ENCODE measurements at places on chromosomes 6 and 20.
A peak's percentile ranks its signal among the peaks of the same experiment; 100 is the strongest.

DNA sequence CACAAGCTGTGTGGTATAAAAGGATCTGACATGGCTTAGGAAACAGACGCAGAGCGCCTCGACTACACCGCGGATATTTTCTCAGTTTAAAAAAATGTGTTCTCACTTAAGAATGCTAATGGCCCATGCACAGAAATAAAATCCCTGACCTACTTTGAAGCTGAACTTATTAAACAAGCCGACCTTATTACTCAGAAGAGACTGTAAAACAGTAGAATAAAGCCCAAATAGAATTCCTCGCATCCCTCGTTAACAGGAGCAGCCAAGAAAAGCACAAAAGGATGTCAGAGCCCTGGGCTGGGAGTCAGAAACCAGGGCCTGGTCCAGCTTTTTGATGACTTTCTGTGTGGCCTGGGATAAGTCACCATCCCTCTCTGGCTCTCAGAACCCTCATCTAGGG, 489.3 kb downstream of the PTPRT start:
- no peak for DNase-seq

GRCh38 chr6:3209114-3210023, 18.1 kb downstream of the TUBB2B start:
- peak; percentile 89 for DNase-seq

GRCh38 chr20:1842281-1842680, 52.9 kb upstream of the SIRPA start:
- DNase-seq: no peak

GRCh38 chr20:59051666-59052185, 9.1 kb upstream of the PRELID3B start:
- DNase-seq: no peak

- no peak for DNase-seq
Measured at GRCh38 chr6:90049295-90049694, 155.0 kb downstream of the GJA10 start.

GRCh38 chr6:19934996-19935591, 97.9 kb downstream of the ID4 start:
- no peak for DNase-seq

GRCh38 chr6:57108691-57109090, 18.7 kb downstream of the ZNF451 start:
- no peak for DNase-seq

DNA sequence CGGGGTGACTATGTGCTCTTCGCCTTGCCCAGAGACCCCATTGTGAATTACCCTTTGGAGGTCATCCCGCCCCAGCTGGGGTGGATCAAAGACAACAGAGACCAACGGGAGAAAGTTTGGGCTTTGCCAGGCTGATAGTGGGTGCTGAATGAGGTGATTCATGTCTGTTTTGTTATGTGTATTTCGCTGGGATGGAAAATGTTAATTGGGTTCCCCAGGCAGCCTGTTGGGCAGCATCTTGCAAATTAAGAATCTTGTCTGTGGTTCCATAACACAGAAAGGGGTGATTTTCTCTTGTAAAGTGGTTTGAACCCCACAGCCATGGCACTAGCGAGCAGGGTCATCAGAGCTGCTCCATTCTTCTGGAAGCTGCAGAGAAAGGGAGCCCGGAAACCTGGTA, 63.1 kb upstream of the UNC93A start:
- DNase-seq: no peak

- DNase-seq: no peak
Measured at GRCh38 chr6:64932486-64932885, 774.5 kb downstream of the EYS start.

DNA sequence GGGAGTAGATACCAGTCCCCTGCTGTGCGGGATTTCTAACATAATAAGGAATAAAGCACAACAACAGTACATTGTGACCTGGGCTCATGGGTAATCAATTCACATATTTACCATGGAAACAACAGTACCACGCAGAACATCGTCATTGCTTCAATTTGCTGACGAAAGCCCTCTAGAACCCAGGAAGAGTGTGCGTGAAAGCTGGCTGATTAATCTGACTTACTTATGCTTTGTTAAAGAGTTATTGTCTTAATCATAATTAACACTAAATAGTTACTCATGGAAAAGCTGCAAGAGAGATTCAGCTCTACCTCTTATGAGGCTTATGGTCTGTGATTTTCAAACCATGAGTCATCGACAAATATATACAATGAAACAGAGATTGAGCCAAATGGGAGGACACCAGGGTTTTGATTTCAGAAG, 644.3 kb upstream of the AGPAT4 start:
- DNase-seq: no peak

DNA sequence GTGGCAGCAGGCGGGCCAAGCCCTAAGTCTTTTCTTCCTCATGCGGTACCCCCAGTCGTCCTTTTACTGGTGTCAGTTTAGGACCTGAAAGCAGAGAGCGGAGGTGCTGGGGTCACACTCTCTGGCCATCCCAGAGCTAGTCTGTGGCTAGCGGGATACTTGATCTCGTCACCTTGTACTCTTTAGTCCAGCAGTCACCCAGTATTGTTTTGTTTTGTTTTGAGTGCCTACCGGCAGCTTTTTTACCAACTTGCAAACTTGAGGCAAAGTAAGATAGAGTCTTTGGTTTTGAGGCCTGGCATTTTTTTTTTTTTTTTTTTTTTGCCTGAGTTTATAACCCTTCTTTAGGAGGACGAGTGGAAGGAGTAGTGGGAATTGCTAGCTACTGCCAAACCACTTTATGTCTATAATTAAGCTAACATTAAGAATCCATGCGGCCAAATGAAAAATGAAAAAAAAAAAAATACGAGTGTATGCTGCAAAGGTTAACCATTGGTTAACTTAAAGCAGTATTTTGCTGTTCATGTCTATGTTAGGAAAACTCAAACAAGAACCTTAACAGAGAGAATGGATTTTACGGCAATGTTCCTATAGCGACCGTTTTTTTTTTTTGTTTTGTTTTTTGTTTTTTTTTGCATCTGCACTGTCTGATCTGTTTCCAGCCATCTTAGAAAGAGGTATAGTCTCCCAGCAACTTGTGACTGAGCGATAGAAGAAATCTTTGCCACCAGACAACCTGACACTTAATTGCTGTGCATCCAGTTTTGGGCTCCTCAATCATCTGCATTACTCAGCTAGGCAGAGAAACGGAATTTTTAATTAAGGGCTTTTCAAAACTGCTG, 56.9 kb downstream of the FAM217A start:
- peak; percentile 59 for DNase-seq

DNA sequence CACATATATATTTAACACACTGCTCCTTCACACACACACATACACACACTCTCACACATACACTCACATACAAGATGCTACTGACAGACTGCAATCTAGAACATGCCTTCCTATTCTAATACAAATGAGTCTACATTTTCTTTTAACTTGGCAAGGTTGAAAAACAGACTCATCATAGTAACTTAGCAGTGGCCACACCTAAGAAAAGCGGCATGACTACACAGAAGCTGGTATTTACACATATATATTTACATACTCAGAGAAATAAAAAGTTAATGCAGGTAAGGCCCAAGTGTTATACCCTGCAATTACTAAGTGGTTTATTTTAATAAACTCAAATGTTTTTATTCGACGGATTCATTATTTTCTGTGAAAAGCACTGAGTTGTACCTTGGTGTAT, 209.3 kb downstream of the FOXC1 start:
- no peak for DNase-seq

GRCh38 chr20:57289391-57290177, 23.1 kb upstream of the BMP7 start:
- DNase-seq: no peak

DNA sequence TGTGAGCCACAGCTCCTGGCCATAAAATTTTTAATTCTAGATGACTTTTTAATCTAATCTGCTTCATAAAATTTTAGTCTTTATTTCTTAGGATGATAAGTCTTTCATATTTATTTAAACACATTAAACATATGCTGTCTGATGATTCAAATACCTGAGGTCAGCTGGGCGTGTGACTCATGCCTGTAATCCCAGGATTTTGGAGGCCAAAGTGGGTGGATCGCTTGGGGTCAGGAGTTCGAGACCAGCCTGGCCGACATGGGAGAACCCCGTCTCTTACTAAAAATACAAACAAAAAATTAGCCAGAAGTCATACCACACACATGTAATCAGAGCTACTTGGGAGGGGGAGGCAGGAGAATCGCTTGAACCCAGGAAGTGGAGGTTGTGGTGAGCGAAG, 53.1 kb downstream of the RBM24 start:
- no peak for DNase-seq

GRCh38 chr6:84258268-84258667, 30.8 kb upstream of the CEP162 start:
- DNase-seq: no peak

GRCh38 chr6:122825163-122825562, 36.1 kb downstream of the SMPDL3A start:
- no peak for DNase-seq

DNA sequence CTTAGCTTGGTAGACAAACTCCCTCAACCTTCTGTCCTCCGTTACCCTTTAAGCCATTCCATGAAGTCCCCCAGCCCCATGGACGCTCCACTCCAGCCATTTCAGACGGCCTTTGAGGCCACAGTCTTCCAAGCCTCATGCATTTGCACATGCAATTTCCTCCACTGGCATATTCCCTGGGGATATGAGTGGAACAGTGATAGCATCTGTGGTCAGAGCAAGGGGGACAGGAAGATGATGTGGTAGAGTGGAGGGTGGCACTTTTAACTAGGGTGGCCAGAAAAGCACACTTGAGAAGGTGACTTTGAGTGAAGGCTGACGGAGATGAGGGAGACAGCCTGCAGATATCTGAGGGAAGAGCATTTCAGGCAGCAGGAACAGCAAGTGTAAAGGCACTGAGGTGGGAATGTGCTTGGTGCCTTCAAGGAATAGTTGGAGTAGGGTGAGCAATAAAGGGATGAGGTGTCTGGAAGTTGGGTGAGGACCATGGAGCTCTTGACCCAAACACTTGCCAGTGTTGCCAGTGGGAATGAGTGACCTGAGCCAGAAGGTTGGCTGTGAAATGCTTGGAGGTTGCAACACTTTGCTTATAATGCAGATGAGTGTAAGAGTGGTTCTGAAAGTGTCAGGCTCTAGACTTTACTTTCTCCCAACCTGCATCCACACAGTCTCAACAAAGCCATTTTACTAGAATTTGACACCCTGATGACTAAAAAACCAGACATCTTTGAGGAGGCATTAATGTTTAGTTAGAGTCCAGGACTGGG, 275.6 kb upstream of the SUPT3H start:
- DNase-seq: no peak

GRCh38 chr6:111154981-111155380, 67.7 kb downstream of the SLC16A10 start:
- no peak for DNase-seq
